ENCODE measurements at places on chromosomes 4 and X.
A peak's percentile ranks its signal among the peaks of the same experiment; 100 is the strongest.

GRCh38 chr4:108466936-108467902, 153.2 kb upstream of the RPL34 start:
- DNase-seq = no peak

DNA sequence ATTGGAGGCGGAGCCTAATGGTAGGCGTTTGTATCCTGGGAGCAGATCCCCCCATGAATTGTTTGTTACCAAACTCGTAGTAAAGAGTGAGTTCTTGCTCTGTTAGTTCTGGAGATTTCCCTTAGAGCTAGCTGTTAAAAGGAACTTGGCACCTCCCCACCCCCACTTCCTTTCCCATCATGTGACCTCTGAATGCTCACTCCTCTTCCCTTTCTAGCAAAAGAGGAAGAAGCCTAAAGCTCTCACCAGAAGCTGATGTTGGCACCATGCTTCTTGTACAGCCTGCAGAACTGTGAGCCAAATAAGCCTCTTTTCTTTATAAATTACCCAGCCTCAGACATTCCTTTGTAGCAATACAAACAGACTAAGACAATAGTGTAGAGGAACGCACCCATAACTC, 13.8 kb upstream of the ATOH1 start:
- DNase-seq = peak; percentile 73

DNA sequence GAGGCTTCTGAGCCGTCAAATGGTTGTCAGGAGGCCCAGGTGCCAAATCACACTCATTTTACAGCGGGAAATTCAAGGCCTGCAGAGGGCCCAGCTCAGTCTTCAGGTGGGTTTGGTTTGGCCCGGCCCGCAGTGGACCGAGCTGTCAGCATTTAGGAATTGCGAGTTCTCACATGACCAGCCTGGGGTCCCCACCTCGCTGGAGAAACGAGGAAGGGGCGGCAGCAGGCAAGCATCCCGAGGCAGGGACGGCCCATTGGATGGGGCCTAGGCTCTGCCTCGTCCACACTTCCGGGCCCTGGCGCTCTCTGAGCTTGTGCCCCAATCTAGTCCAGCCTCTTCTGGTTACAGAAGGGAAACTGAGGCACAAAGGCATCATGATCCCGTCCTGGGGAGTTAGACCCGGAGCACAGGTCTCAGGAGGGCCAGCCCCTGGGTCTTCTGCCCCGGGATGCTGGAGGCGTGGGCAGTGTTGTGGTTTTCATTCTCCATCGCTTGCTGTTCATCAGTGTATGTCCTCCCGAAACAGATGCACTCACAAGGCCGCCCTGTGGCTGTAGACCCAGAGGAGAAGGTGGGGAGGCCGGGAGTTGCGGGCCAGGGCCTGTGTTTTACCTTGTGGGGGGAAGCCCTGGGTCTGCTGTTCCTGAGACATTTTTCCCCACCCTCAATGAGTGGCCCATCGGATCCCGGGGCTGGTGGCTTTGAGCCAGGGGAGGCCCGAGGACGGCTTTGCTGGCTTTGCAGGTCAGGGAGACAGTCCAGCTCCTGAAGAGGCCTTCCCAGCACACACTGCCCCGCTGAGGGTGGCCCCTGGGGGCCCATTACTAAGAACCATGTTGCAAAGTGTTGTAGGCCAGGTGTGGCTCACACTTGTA, 8.9 kb downstream of the PSAPL1 start:
- DNase-seq = no peak

DNA sequence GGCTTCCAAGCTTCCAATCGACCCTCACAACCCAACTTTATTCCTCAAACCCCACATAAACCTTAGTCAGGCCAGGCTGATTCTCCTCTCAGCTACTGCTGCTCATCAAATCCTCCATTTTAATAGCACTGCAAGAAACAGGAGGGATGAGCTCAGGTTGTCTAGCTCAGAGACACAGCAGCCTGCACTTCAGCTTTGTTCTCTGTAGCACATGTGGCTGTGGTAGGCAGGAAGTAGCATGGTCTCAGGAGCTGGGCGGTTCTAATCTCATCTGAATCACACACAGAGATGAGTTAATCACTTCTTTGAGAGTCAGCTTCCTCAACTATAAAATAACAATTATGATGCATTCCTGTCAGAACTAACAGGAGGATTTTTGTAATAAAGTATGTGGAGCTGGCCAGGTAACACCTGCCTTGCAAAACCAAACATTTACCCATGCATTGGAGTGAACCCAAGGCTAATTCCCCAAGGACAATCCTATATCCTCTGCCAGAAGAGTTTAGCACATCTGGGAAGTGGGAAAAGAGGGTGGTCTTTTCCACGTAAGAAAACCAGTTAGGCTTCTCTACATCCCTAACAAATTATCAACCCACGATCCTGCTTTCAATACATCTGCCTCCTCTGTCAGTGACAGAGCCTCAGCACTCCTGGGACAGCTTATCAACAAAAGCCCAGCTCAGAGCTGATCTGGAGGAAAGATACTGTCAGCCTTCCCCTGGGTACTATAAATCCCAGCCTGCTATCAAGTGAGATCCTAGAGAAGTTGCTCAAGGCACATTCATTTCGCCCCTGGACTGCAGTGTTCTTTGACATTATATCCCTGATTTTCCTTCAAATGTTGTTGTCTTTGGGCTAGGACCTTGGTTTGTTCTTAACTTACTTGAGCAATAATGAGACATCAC, 32.8 kb downstream of the ELOVL6 start:
- DNase-seq = peak; percentile 26

DNA sequence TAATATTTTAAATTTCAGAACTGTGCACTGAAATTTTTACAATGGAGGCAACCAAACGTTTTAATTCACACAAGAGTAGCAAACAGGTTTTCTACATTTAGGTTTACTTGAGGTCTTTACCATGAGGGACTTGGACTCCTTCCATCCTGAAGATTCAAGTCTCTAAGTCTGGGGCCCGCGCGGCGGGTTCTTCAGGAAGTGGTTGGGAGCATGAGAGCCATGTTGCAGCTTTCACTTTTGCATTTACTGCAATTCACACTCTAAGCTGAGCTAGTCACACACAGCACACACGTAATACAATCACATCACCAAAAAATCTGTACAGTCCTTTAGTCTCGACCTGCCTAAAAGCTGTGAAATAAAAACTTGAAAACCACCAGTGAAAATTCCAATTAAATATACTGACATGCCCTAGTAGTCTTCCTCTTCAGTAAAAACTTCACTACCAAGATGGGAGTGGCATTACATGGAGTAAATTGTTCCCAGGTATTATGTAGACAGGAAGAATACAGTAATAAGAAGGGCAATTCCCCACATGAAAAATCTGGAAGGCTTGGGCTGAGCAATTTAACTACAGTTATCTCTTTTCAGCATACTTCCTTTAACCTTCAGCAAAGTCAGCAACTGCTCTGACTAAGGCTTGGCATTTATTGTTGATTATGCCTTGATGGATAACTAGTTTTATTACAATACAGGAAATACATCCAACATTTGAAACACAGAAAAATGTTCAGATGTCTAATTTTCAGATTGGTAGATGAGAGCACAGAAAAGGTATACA, 571.1 kb upstream of the DIPK2B start:
- peak; percentile 86 for DNase-seq

GRCh38 chrX:65600106-65600505, 65.5 kb upstream of the LAS1L start:
- no peak for DNase-seq

DNA sequence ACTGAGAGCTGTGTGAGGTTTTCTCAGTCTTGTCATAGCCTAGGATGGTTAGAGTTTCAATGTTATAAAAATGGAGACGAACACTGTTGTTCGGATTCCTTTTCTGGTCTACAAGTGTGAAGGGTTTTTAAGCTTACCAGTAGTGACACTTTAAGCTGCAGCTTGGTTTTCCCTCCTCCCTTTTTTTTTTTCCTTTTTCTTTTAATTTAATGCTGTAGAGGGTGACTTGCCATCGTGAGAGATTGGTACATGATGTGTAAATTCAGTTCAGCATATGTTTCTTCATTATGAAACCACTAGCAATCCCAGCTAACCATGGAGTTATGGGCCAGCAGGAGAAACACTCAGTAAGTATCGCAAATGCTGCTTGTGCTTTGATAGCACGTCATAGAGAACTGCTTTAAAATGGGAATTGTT, 165.0 kb downstream of the RAPGEF2 start:
- peak; percentile 14 for DNase-seq

DNA sequence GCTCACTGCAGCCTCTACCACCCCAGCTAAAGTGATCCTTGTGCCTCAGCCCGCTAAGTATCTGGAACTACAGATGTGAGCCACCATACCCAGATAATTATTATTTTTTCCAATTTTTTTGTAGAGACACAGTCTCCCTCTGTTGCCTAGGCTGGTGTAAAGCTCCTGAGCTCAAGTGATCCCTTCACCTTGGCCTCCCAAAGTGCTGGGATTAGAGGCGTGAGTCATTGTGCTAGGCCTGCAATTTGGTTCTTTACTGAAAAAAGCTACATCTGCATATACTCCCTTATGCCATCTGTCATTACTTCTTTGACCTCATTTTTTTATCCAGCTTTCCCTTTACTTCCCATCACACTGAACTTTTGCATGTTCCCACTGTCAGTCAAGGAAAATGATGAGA, 2012.4 kb upstream of the IGFBP7 start:
- DNase-seq = no peak

GRCh38 chr4:54493862-54494261, 163.9 kb upstream of the KIT start:
- no peak for DNase-seq

All from inflammatory macrophage treated with lipopolysaccharide for 4 hours (primary cell).